ENCODE measurements at places on chromosomes 3 and 15. TPM values are rescaled to one million over a fixed set of nuclear protein-coding genes. Genes with fewer than 3 reads are reported as not detected.

DNA sequence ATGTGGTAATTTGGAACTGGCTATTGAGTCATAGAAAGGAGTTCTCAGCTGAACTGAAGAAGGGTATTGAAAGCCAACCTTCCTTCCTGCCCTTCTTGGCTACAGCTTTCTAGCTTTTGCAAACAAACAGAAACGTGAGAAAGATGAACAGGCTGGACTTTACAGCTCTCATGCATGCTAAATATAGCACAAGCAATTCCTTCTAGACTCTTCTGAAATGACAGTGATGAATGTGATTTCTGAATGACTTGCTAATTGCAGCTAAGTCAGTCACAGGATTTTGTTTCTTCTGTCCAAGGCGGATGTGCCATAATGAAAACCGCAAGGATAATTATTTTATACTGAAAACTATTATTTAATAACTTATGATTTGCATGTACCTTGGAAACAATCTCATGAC lies 36.3 kb downstream of the BCHE start:
- DNase-seq: no peak

Gene RAB27A
- 7.6 TPM for total RNA-seq

- DNase-seq: no peak
Measured at GRCh38 chr15:39578851-39579486, 1.9 kb upstream of the THBS1 start.

Gene COL8A1
- 28.9 TPM for total RNA-seq

Gene PIGZ
- total RNA-seq: 4.7 TPM

GRCh38 chr3:61839256-61839655 lies 277.9 kb downstream of the PTPRG start:
- DNase-seq: no peak

GRCh38 chr15:60713119-60714084 lies 234.5 kb upstream of the ICE2 start:
- peak; percentile 71 for DNase-seq

- no peak for DNase-seq
Measured at GRCh38 chr3:98259707-98260106, 4.3 kb upstream of the OR5H6 start.

Gene SLC22A13
- total RNA-seq: not detected

DNA sequence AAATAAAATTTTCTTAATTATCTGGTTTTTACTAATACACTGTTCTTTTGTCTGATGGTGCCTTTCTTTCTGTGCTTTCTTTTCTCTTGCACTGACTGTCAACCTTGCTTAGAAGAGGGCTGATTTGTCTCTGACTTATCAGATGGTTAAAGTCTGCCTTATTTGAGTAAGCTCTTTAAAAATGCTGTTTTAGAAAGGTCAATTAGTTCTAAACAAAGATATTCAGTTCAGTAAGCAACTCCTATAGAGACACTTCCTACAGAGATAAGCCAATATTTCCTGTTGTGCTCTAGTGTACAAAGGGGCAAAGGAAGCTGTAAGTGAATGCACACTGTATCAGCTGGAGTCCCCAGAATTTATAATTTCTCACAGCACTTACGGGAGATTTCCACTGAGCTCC lies 153.4 kb upstream of the TSPAN3 start:
- DNase-seq: no peak

- no peak for DNase-seq
Measured at GRCh38 chr3:10722911-10723310, 93.1 kb upstream of the SLC6A11 start.

DNA sequence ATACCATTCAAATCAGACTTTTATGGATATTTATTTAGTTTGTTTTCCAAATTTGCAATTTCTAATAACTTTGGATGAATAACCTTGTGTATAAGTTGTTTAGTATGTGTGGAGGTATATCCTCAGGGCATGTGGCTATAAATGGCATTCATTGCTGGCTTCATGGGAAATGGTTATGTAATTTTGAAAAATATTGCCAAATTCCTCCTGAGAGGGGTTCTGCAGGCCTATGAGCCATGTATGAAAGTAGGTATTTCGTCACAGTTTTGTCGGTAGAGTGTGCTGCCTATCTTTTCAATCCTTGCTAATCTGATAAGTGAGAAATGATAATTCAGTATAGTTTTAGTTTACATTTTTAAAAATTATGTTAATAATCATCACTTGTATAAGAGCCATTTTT lies 256.4 kb upstream of the ZNF385D start:
- no peak for DNase-seq

- DNase-seq: no peak
Measured at GRCh38 chr3:139587797-139588196, 48.3 kb upstream of the RBP1 start.

Gene PCSK6
- total RNA-seq: 13.4 TPM

GRCh38 chr3:69058180-69058946 lies 6.2 kb upstream of the TMF1 start:
- no peak for DNase-seq

Gene GOLGA6D
- total RNA-seq: not detected

- no peak for DNase-seq
Measured at GRCh38 chr3:99747915-99748314, 69.7 kb upstream of the CMSS1 start.

- DNase-seq: no peak
Measured at GRCh38 chr15:45148076-45149059, 18.6 kb downstream of the DUOX1 start.

DNA sequence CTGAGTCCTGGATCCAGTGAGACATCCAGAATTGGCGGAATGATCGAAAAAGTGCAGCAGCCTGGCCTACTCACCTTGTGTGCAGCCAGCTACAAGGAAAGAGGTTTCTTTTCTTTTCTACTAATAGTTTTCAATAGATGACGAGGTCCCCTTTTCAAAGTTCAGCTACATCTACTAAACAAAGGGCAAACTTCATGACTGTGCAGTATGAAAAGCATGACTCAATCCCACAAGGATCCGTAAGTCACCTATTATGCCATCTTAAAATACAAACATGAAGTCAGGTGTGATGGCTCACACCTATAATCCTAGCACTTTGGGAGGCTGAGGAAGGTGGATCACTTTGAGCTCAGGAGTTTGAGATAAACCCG lies 16.7 kb downstream of the MIX23 start:
- DNase-seq: no peak

DNA sequence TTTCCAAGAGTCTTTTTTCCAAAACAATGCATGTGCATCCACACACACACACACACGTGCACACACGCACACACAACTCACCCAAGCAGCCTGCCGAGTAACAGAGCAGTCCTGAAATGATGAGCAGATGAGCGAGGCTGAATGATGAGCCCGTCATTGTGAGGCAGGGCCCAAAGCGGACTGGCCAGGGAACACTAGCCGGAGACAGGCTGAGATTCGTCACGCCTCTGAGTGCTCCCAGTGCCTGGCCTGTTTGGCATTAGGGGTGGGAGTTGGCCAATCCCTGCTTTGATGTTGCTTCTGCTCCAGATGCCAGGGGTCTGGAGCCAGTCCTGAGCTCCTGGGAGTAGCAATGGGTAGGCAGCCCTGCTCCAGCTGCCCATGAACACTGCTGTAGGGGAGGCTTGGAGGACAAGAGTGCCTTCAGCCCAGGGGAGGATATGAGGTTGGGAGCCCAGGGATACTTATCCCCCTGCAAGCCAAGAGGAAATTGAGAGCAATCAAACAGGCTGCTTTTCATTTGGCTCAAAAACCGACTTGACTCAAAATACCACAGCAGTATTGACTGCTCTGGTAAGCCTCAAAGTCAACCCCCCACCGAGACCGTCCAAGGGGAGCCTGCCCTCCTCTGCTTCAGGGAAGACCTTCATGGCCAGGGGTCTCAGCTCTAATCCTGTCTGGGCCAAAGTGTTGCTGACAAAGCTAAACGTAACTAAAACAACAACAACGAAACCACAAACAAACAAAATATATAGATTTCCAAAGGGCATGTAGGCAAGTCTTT lies 22.9 kb downstream of the COLQ start:
- no peak for DNase-seq

- DNase-seq: no peak
Measured at GRCh38 chr3:31002730-31003129, 108.3 kb upstream of the GADL1 start.

GRCh38 chr3:26106228-26106627 lies 316.3 kb downstream of the OXSM start:
- no peak for DNase-seq

Gene CHRNA7
- 2.9 TPM for total RNA-seq

- peak; percentile 18 for DNase-seq
Measured at GRCh38 chr15:63381301-63382204, at the start of gene CA12. CA12 (minus strand) TSS chr15:63381846; CDS start chr15:63381720, 126 bp downstream.

Gene WDR72
- total RNA-seq: 0.31 TPM

DNA sequence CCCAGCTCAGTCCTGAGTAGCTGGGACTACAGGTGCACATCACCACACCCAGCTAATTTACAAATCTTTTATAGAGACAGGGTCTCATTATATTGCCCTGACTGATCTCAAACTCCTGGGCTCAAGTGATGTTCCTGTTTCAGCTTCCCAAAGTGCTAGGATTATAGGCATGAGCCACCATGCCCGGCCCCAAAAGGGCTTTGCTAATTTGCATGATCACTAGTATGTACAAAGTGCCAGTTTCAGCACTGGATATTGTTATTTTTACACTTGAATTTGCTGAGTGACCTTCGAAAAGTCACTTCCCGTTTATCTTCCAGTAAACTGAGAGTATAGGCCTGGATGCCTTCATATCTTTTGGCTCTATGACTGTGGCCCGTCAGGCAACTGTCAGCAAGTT lies 12.2 kb downstream of the CLN6 start:
- peak; percentile 51 for DNase-seq

DNA sequence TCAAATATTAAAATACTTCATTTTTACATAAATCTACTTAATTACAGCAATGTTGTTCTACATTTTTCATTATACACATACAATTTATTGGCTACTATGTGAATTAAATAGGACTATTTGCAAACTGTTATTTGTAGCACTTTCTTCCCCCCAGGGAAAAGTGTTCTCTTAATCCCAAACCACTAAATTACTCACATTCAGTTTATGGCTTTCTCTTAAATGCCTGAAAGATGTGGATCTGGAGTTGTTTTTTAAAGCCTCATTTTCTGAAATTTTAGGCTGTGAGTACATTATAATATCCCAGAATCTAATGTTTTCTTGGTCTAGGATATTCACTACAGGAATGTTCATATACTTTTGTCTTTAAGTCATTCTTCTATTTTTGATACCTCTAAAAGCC lies 32.7 kb downstream of the PRTG start:
- no peak for DNase-seq

- no peak for DNase-seq
Measured at GRCh38 chr3:148084931-148085330, 612.8 kb upstream of the AGTR1 start.

DNA sequence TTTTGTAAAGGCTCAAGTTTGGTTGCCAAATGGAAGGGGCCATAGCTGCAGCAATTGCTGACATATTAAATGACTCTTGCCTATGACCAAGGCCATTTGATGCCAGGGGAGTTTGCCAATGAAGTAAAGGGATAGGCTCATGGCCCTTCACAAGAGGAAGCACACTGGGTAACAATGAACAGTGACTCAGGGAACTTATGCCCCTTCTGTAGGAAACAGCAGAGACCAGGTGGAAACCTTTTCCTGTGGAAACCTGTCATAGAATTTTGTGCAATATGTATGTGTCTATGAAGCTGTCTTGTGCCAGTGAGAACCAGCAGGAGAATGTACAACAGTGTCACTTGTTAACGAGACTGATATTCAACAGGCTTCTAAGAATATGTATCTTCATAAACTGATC lies 25.4 kb upstream of the AVEN start:
- DNase-seq: no peak

DNA sequence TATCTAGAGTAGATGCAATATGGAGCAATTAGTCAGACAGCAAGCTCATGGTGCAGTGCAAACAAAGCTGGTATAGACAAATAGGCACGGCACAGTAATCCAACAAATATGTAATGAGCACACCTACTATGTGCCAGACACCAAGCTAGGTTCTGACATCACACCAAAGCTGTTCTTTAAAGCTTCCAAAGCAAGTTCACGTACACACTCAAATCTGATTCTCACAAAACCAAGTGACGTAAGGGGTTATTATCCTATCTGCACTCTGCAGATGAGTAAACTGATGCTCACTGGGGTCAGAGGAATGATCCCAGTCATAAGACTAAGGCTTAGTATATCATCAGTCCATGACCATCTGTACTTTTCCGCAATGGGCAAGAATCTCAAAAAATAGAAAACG lies 27.8 kb upstream of the LIPC start:
- no peak for DNase-seq

Measured in right cardiac atrium (tissue), 5 donors.